ENCODE measurements at places on chromosomes 7 and 10.

- no peak for DNase-seq
Measured at GRCh38 chr7:51446785-51447184, 130.2 kb upstream of the COBL start.

- no peak for DNase-seq
Measured at GRCh38 chr10:8913720-8914119, 859.2 kb downstream of the GATA3 start.

GRCh38 chr10:61825628-61826027 lies 75.9 kb upstream of the ARID5B start:
- no peak for DNase-seq

DNA sequence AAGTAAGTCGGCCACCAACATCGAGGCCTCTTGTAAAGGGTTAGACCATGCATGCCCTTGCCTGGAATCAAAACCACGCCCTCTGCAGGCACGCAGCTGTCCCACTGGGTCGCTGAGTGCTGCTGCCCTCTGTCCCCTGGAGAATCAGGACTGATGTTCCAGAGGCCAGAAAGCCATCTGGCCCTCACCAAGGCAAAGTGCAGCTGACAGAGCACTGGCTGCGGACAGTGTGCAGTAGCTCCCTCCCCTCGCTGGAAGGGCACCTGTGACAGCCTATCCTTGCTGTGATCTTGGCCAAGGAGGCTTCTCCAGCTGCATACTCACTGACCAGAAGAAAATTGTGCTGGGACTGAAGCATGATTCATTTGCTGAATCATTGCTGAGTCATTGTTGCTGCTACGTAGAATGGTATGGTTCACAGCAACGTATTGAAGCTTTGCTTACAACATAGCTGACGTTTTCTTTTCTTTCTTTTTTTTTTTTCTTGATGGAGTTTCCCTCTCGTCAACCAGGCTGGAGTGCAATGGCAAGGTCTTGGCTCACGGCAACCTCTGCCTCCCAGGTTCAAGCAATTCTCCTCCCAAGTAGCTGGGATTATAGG lies 30.4 kb downstream of the DDC start:
- DNase-seq: no peak

GRCh38 chr10:113161066-113161465 lies 211.0 kb downstream of the TCF7L2 start:
- DNase-seq: no peak

- DNase-seq: no peak
Measured at GRCh38 chr10:121469797-121470606, 128.2 kb downstream of the FGFR2 start.

DNA sequence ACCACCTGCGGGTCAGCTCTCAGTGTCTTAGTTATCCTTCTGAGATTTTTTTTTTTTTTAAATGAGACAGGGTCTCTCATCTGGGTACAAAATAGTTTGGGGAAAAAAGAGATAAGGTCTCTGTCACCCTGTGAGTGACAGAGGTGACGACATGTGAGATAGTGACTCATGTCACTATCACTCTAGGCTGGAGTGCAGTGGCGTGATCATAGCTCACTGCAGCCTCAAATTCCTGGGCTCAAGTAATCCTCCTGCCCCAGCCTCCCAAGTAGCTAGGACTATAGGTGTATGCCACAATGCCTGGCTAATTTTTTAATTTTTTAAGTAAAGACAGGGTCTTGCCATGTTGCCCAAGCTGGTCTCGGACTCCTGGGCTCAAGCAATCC lies 10.4 kb downstream of the BLVRA start:
- DNase-seq: no peak

- no peak for DNase-seq
Measured at GRCh38 chr7:92156990-92157389, 22.0 kb downstream of the LRRD1 start.
